ENCODE measurements at places on chromosomes 12 and 14. TPM values are rescaled to one million over a fixed set of nuclear protein-coding genes. Genes with fewer than 3 reads are reported as not detected.

The CELA1 gene
- not detected for total RNA-seq

- DNase-seq, result peak; percentile 63
These were observed 127.1 kb downstream of the CAPZA3 start for GRCh38 chr12:18864900-18865561.

- no peak for DNase-seq
These were observed 17.3 kb downstream of the KLRK1 start for GRCh38 chr12:10372559-10372958.

The TGM1 gene
- total RNA-seq, result 3.8 TPM

DNA sequence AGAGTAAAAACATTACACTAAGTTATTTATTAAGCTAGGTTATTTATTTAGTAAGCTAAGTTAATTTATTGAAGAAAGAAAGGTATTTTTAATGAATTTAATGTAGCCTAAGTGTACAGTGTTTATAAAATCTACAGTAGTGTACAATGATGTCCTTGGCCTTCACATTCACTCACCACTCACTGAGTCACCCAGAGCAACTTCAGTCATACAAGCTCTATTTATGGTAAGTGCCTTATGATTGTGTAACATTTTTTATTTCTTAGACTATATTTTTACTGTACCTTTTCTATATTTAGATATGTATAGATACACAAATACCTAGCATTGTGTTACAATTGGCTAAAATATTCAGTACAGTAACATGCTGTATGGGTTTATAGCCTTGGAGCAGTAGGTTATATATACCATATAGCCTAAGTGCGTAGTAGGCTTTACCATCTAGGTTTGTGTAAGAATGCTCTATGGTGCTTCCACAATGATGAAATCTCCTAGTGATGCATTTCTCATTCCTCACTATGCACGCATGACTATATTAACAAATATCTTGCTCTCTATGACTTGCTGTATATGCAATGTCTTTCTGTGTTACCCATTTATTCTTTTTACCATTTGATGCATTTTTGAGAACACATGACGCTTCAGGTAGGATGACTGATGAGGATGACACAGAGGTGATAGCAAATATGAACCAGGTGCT is 309.6 kb upstream of the ATXN7L3B start:
- no peak for DNase-seq

GRCh38 chr14:91283666-91284065 is 39.2 kb upstream of the GPR68 start:
- DNase-seq, result no peak

The IAPP gene
- not detected for total RNA-seq

GRCh38 chr12:69189378-69189978 is 49.9 kb upstream of the CPSF6 start:
- DNase-seq, result no peak

- DNase-seq, result no peak
These were observed 37.8 kb upstream of the CRADD start for GRCh38 chr12:93639406-93639805.

DNA sequence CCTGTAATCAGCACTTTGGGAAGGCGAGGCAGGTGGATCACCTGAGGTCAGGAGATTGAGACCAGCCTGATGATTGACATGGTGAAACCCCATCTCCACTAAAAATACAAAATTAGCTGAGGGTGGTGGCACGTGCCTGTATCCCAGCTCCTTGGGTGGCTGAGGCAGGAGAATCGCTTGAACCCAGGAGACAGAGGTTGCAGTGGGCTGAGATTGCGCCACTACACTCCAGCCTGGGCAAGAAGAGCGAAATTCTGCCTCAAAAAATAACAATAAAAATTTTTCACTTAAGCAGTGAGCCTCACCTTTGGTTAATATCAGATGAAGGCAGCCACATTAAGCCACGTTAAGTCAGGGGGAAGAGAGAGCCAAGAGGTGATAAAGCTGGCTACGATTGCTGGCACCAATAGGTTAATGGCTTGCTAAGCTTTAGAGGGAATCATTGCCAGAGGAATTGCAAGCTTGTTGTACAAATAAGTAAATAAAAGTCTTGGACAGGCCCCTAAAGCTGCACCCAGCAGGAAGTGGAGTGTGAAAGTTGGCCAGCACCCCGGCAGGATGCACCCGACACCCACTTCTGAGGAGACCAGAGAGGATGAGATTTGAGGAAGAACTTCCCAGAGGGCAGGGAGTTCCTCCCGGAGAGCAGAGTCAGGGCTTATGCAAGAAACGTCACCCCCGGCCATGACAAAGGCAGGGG is 41.3 kb upstream of the TESC start:
- no peak for DNase-seq

- DNase-seq, result no peak
These were observed 33.4 kb downstream of the ACADS start for GRCh38 chr12:120758798-120759590.

- DNase-seq, result no peak
These were observed 40.0 kb downstream of the SCN8A start for GRCh38 chr12:51630986-51631385.

The KLRC2 gene
- total RNA-seq, result 4.1 TPM

- DNase-seq, result no peak
These were observed 16.5 kb downstream of the BDKRB2 start for GRCh38 chr14:96221109-96221650.

All from astrocyte (in vitro differentiated cells and primary cell).